ENCODE measurements at places on chromosomes 7 and 10. TPM values are rescaled to one million over a fixed set of nuclear protein-coding genes. Genes with fewer than 3 reads are reported as not detected.

DNA sequence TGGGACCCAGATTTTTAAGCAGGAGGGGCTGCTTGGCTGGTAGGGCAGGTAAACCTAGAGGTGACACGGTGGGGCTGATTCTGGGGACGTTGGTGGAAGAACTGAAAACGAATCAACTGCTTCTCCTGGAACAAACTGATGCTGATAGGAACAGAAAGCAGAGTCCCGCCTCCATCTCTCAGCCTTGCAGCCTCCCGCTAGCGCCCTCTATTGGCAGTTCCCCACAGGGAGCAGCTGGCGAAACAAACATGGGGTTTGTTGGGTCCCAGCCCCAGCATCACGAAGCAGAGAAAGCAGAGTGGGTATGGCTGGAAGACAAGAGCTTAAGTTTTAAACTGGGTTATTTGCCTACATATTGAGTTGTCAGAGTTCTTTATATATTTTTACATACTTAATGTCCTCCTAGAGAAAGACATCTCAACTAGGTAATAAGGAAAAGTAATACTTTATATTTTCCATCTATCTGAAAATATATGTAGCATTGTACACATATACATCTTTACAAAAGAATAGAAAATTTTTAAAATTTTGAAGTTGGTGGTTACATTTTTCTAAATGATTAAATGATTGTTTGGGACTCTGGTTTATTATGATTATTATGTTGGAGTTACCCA is 42.3 kb upstream of the FOXI2 start:
- H3K27ac ChIP-seq, result no peak overlapping the region
- no peaks in the 10 kb centered on the region for H3K36me3 ChIP-seq
- H3K27me3 ChIP-seq, result no peaks in the 10 kb centered on the region

DNA sequence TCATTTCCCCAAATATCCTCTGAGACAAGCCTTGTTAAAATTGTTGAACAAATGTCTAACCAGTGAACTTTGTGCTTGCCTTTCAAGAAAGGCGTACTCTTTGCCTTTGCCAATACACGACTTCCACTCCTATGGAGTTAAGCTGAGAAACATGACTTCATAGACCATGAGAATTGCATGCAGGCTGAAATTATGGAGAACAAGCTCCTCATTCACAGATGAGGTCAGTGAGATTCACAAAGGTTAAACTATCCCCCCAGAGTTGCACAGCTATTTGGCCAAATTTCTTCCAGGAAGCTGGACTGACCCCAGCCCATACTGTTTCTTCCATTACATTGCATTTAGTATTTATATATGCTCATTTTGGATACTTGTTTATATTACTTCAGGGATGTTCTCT is 221.4 kb upstream of the SEMA3C start:
- no peaks in the 10 kb centered on the region for H3K4me1 ChIP-seq
- H3K27me3 ChIP-seq, result no peaks in the 10 kb centered on the region
- peak overlapping the region; percentile 31 for H3K27ac ChIP-seq
- H3K36me3 ChIP-seq, result no peaks in the 10 kb centered on the region
- no peak overlapping the region for H3K4me3 ChIP-seq

- H3K4me1 ChIP-seq, result no peaks in the 10 kb centered on the region
- H3K27me3 ChIP-seq, result no peaks in the 10 kb centered on the region
- no peak for DNase-seq
- no peak overlapping the region for H3K27ac ChIP-seq
- peaks cover 49% of the 10 kb centered on the region for H3K36me3 ChIP-seq
- H3K4me3 ChIP-seq, result no peak overlapping the region
Observed at GRCh38 chr10:13139150-13139549, 22.2 kb upstream of the MCM10 start.

DNA sequence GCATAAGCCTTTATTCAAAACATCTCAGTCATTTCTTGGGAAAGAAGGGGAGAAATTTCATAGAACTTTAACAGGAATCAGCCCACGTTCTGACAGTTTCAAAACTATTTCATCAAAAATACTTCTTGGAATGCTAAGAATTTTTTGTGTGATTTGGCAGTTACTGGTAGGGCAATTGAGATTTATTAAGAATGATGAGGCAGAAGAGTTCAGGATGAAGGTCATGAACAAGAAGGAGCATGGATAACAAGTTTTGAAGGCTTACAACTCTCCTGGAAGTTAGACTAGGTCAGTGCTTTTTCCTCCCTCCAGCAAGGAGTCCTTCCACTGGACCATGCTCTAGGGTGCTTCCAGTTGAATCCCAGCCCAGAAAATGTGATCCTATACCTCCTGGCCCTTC is 569.9 kb downstream of the ANKRD7 start:
- no peaks in the 10 kb centered on the region for H3K4me1 ChIP-seq
- no peaks in the 10 kb centered on the region for H3K27me3 ChIP-seq
- no peak for DNase-seq
- no peak overlapping the region for H3K27ac ChIP-seq
- H3K36me3 ChIP-seq, result no peaks in the 10 kb centered on the region

DNA sequence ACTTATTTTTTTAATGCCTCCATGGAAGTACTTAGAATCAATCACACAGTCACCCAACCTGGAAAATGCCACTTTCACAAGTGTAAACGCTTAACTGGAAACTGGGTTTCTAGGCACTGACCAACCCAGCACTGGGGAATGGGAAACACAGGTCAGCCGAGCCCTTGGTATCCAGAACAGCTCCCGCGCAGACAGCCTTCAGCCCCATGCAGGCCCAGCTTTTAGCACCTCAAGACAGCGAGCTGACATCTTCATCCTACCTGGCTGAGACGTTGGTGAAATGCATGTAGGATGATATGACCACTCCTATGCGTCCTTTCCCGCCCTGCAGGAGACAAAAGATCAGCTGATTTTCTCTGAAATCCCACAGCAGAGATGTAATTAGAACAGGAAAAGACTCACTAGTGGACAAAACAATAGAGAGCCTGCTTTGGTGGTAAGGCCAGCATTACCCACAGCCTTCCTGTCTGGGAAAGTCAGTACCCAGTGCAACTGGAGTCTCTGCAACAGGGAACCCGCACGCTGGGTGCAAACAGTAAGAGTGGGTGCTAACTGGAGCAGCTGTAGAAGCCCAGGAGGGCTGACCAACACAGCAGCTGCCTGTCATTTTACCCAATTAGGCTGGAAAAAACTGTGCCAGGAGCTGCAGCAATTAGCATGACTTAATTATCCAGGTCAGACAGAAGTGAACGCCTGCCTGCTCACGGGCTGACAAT is 153.7 kb downstream of the TNS3 start:
- no peak overlapping the region for H3K27ac ChIP-seq
- H3K27me3 ChIP-seq, result no peaks in the 10 kb centered on the region
- peaks cover 42% of the 10 kb centered on the region for H3K36me3 ChIP-seq
- H3K4me3 ChIP-seq, result no peak overlapping the region
- peaks cover 3% of the 10 kb centered on the region for H3K4me1 ChIP-seq

- H3K4me1 ChIP-seq, result no peaks in the 10 kb centered on the region
- H3K36me3 ChIP-seq, result no peaks in the 10 kb centered on the region
- H3K4me3 ChIP-seq, result no peak overlapping the region
Observed at GRCh38 chr7:30979027-30979426, 15.3 kb downstream of the GHRHR start.

- no peaks in the 10 kb centered on the region for H3K36me3 ChIP-seq
- no peak for DNase-seq
- H3K4me3 ChIP-seq, result no peak overlapping the region
- no peak overlapping the region for H3K27ac ChIP-seq
- no peaks in the 10 kb centered on the region for H3K27me3 ChIP-seq
- no peaks in the 10 kb centered on the region for H3K4me1 ChIP-seq
Observed at GRCh38 chr7:43701500-43701854, 27.8 kb downstream of the COA1 start.

Gene MRPS17
- 12.6 TPM for total RNA-seq

Gene GRM8
- not detected for total RNA-seq
